ENCODE measurements at places on chromosomes 3 and 15.

- DNase-seq, result no peak
These were observed 805.7 kb downstream of the TUSC7 start for GRCh38 chr3:117515309-117515708.

GRCh38 chr3:168260859-168261258 lies 165.1 kb upstream of the GOLIM4 start:
- no peak for DNase-seq

- no peak for DNase-seq
These were observed 55.4 kb downstream of the CCDC54 start for GRCh38 chr3:107432646-107433045.

DNA sequence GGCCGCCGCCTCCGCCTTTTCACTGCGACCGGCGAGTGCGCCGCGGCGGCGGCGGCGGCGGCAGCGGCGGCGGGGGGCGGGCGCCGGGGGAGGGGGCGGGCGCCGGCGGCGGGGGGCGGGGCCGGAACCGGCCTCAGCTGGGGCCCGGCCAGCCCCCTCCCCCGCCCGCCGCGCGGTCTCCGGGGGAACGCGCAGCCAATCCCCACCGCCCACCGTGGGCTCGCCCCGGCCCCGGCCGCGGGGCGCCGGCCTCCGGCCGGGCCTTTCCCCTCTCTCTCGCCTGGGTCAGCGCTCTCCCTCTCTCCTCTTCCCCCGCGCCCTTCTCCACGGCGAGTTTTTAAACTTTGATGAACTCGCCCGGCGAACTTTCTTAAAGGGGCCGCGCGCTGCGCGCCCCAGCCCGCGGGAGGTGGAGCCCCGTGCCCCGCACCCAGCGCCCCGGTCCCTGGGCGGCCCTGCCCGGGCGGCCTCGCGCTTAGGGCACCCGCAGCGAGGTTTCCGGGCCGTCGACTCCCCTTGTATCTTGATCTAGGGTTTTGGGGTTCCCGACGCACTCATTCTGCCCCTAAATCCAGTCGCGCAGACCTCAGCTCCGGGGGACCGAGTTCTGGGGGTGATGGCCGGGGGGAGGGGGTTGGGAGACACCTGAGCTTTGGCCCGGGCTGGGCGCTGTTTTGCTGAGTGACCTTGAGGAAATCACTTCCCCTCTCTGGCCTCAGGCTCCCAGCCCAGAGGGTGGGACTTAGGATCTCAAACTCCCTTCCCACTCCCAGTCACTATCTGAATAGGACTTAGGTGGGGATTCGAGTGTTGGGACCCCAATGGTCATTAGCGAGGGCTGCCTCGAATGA lies at the start of gene RBPMS2:
RBPMS2 (minus strand) TSS at position 39 of the 851 bp plus-strand sequence. CDS start 270 bp downstream, outside the sequence.
- DNase-seq, result no peak

DNA sequence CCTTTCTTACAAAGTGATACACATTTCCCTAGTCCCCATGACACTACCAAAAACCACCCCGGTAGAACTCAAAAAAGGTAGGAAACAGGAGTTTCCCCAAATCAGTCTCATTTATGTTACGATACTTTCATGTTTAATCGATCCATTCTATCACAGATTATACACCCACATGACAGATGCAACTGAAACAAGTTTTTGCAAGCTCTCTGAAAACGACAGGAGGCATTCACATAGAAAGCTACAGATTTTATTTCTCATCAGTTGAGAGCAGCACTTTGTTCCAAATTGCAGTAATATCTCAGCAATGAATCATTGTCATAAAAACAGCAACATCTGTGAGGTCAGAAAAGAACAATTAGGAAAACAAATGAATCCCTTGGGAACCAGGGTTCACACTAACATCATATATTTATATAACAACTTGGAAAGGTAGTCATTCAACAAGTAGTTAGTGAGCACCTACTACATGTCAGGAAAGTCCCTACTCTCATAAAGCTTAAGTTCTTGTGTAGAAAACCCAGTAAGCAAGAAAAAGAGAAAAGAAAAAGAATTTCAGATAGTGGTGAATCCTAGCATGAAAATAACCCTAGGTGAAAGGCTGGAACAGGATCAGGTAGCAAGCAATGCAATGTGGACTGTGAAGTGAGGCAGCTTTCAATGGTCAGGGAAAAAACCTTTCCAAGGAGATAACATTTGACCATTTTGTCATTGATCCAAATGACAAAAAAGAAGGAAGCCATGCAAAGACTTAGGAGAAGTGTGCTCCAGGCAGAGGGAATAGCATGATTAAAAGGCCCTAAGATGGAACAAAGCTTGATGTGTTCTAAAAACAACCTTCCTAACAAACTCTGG lies 8.3 kb downstream of the PLD1 start:
- DNase-seq, result no peak

DNA sequence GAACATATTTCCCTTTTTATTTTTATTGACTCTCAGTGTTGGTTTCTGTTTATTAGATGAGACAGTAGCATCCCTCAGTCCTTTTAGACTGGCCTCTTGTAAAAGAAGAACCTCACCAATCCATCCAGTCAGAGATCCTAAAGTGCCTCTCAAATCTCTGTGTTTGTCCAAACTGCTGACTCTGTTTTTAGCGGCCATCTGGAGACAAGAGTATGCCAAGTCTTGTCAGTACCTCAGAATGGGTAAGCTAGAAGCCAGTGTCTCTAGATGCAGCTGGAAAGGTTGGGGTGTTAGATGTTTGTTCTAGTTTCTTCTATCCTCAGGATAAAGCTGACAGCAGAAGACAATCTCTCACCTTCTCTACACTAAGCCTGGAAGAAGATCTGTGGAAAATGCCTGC lies 537.7 kb upstream of the ZNF385D start:
- DNase-seq, result no peak

DNA sequence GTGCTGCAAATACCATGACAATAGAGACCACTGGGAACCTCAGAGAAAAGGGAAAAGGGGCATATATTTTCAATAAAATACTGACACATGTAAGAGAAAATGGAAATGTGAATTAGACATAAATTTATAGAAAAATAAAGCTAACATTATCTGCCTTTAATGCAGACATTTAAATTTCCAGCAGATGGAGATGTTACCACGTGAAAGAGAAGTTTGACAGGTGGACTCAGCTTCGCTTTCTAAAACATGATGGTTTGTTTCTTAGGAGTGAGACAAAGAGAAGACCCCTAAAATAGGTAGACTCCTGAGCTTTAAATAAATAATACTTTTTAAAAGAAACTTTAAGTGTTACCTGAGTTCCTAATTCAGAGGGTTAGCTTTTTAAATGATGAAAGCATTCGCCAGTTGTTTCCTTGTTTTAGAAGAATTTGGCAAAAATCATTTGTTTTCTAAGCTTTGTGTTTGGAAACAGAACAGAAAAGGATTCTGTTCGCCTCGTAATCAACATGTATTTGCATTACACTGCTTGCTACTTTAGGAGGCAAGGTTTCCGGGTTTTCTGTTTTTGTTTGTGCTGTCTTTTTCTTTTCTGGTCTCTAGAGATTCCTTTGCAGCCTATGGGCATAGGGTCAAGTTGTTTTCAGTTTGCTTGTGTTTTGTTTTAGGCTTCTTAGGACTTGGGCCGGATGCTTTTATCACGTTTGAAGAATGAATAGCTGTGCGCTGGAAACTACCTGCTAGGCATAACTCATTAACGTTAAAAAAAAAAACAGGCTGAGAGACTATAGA lies 271.4 kb downstream of the THSD4 start:
- DNase-seq, result no peak

GRCh38 chr3:16124636-16125035 lies 49.8 kb upstream of the GALNT15 start:
- DNase-seq, result no peak

- DNase-seq, result no peak
These were observed 21.5 kb upstream of the USP3 start for GRCh38 chr15:63482874-63483323.

DNA sequence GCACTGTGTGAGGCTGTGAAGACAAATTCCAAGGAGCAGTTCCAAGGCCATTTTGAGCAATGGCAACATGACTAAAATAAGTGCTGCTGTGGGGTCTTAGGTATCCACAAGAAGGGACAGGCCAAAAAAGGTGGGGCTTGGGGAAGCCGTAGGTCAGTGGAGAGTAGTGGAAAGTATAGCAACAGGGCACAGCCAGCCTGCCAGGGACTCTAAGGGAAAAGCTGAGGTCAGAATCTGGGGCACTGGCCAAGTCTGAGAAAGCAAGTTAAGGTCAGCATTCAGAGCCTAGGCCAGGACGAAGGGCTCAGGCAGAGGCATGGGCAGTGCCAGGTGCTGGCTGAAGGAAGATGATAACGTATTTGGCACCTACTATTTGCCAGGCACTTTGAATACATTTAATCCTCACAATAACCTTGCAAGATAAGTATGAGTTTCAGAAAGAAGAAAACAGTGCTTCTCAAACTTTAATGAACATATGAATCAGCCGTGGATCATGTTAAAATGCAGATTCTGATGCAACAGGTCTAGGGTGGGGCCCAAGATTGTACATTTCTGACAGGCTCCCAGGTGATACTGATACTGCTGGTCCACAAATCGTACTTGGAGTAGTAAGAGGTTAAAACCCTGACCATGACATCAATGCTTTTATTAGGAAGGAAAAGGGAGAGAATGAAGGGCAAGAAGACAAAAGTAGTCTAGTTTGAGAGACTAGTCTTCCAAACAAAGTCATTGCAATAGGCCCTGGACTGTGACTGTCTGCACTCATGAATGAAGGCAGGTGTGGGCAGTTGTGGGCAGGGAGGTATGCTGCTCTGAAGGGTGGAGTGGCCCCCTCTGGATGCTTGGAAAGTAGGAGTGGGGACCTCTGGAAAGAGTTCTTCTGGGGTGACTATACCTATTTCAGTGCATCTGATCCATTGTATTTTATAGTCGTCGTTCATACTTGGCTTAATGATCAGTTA lies 106.3 kb upstream of the ANKRD28 start:
- DNase-seq, result no peak

All from activated CD4-positive, alpha-beta T cell treated with anti-CD3 and anti-CD28 coated beads, Interleukin-10, Interleukin-2, amounts not matched to agents 100 ng/mL and 50 ng/mL, durations not matched to agents 16 hours and 8 hours (primary cell).